ENCODE measurements at places on chromosomes 3 and 15. TPM values are rescaled to one million over a fixed set of nuclear protein-coding genes. Genes with fewer than 3 reads are reported as not detected.
A peak's percentile ranks its signal among the peaks of the same experiment; 100 is the strongest.

Gene METTL6
- 25.9 TPM for polyA plus RNA-seq

DNA sequence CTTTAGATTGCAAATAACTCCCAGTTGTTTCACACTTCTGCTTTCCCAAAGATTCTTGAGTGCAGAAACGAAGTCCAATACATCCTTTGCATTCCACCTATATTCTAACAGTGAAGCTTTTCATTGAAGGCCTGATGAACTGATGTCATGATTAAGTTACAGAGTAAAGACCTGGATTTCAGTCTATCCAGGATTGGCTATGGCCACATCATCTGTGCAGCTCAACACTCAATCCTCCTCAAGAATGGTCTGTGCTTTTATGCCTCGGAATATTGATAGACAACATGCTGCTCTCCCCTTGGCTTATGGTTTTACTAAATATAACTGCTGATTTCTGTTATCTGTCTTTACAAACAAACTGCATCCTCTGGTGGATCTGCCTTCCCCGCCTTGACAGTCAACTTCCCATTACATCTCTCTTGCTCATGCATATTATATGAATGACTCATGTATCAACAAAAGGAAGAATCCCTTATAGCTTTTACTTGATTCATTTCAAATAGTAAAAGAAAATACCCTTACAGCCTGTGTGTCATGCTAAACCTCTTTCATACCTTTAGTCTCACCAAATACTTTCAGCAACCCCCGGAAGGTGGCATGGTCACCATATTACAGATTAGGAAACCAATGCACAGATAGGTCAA, 59.5 kb downstream of the SCN11A start:
- DNase-seq, result peak; percentile 45

GRCh38 chr3:81097889-81098288, 663.6 kb downstream of the GBE1 start:
- no peak for DNase-seq

DNA sequence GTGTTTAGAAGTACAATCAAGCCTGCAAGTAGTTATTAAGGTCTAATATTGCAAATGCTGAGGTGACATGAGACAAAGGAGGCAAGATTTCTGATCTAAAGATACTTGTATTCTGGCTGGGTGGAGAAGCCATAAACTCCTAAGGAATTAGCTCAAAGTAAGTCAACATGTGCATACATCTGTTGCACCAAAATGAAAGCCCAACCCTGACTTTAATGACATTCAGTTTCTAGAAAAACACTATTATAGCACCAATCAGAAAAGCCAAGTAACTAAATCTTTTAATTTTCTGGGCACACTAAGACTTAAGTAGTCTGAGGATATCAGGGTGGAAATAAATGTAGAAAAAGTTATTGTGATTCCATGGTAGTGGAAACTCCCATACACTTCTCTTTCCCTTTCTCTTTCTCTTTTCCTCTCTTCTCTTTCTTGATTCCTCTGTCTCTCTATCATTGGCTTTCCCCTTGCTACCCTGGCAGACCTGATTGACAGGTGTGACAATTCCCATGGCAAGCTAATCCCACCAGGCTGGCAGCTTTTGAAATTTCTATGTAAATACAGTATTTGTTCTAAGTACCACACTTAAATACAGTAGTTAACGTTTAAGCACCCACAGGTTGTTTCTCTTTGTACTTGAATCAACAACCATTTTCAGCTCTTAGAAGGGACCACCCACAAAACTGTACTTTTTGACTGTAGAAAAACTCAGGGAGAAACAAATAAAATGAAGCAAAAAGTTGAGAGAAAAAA, 528.4 kb upstream of the SEMA6D start:
- DNase-seq, result no peak

- DNase-seq, result no peak
These were observed 8.9 kb downstream of the NSUN3 start for GRCh38 chr3:94071713-94072284.

GRCh38 chr3:48879307-48879993, 19.2 kb downstream of the SLC25A20 start:
- DNase-seq, result no peak

GRCh38 chr3:60645801-60646200, 605.5 kb downstream of the FHIT start:
- no peak for DNase-seq

DNA sequence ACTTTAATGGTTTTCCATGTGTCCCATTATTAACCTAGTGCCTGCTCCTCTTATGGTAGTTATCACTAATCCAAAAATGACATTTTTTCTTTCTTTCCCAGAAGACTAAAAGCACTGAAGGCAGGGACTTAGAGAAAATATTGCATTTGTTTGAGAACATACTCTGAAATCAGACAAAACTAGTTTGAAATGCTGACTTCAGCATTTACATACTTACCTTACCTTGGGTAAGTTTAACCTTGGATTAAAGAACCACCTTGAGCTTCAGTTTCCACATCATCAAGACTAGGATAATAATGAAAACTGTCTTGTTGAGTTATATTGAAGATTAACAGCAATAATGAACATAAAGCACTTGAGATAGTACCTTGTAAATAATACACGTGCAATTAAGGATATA, 413.0 kb downstream of the SOX2 start:
- no peak for DNase-seq

All from AG04450 (cell line).